ENCODE measurements at places on chromosomes 7 and 10. TPM values are rescaled to one million over a fixed set of nuclear protein-coding genes. Genes with fewer than 3 reads are reported as not detected.

DNA sequence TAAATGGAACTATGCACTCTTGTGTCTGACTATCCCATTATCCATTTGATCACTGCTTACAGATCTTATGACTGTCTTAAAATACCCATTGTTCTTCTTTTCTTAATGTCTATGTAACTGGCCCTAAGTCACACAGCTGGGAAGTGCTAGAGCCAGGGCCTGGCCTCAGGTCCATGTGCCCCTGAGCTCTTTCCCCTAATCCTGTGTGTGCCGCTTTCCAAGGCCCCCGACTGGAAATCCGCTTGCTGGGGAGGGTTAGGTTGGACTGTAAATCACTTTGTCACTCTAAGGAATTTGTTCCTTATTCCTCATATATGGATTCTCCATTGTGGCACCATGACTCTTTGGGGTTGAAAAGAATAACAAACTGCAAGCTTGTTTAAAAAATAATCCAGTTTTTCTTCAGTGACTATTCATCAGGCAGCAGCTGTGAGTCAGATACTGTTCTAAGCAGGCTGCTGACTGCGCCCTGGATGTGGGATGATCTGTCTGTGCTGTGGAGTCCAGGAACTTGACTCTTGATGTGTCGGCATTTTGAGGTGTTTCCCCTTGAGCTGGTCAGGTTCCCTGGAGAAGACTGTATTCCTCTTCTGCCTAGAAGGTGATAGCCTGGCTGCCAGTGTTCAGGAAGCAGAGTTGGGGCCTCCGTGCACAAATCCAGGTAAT is 236.3 kb downstream of the SDK1 start:
- no peak for DNase-seq

DNA sequence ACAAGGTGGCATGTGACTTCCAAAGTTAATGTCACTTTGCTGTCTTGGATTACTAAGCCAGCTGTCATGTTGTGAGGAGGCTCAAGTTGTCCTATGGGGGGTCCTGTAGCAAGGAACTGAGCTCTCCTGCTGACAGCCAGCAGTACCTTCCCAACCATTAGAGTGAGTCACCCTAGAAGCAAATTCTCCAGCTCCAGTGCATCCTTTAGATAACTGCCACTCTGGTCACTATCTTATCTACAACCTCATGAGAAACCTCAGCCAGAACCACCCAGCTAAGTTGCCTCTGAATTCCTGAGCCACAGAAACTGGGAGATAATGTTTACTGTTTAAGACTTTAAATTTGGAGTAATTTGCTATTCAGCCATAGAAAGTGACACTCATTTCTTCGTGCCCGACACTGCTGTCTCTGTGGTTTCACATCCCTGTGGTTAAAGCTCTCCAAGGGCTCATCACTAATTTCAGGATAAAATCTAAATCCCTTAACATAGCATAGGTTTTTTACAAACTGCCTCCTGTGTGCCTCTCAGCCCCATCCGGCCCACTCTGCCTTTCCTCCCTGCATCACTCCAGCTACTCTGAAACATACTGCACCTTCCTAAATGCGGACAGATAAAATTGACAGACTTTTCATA is 83.5 kb downstream of the PRR15 start:
- DNase-seq = no peak

DNA sequence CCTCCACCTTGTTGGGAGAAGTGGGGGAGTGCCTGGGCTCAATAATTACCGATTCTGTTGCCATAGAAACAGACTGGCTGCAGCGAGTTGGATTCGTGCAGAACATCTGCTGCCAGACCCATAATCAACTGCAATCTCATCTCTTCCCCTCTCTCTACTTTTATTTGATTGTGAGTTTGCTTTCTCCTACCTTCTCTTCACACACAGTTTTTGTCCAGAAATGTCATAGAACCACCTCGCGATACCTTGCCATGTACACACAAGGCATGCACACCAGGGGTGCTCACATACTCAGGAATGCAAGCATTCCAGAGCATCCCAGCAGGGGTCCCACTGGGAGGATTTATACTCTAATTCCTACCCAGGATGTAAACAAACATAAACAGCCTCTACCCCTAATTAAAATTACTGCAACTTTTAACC is 262.2 kb upstream of the AOAH start:
- no peak for DNase-seq

Gene SPDYE9
- not detected for total RNA-seq

- no peak for DNase-seq
Measured at GRCh38 chr7:113267885-113268284, 149.5 kb upstream of the SMIM30 start.

GRCh38 chr10:100995181-100995580 is 4.4 kb upstream of the LZTS2 start:
- no peak for DNase-seq

DNA sequence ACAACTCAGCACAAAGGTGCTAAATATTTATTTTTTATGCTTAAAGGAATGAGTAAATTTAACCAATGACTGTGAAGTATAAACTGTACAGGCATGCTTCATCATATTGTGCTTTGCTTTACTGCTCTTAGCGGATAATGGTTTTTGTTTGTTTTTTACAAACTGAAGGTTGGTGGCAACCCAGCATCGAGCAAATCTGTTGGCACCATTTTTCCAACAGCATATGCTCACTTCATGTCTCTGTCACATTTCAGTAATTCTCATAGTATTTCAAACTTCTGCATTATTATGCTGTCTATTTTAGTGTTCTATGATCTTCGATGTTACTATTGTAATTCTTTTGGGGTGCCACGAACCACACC is 22.8 kb downstream of the BRAF start:
- no peak for DNase-seq

DNA sequence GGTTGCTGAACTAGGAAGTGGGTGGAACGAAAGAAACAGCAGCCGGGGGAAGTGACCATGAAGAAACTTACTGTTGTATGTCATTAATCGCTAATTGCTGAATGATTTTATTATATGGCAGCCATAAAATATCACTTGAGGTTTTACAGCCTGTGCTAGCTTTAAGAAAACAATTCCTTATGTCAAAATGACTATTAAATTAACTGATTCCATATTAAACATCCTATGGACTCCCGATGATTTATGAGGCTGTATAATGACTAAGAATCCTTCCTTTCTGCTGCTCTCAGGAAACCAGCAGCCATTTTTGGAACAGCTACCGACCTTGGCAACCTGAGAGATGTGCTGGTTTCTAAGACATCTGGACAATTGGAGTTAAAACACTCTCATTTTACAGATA is 421.9 kb downstream of the SORCS3 start:
- DNase-seq = no peak

DNA sequence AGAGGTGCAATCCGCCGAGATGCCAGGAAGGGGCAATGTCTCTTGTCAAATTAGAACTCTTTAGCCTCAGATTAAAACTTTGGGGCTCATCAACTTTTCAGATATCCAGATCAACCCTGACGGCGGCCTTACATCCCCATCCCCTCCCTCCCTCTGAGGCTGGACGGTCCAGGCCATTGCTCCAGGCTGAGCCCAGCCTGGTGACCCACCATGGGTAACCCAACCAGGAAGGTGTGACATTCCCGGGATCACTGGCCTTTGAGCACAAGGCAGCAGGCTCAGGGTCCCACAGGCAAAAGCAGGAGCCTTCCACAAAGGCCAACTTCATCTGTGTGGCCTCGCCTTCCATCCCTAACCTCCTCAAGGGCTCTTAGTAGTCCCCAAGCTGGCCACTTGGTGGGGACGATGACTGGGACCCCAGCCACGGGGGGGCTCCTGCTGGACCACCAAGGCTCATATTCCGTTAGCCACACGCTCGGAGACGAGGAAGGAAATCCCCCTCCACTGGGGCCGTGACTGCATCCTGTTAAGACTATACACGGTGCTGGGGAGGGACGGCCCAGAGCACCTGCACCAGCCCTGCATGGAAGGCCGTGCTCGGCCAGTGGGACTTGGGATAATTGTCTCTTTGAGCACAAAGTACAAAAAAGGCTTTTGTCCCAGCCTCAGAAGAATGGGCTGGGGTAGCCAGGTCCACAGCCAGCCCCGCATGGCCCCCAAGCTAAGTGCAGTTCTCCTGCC is 62.8 kb downstream of the ZRANB1 start:
- DNase-seq = peak; percentile 78

DNA sequence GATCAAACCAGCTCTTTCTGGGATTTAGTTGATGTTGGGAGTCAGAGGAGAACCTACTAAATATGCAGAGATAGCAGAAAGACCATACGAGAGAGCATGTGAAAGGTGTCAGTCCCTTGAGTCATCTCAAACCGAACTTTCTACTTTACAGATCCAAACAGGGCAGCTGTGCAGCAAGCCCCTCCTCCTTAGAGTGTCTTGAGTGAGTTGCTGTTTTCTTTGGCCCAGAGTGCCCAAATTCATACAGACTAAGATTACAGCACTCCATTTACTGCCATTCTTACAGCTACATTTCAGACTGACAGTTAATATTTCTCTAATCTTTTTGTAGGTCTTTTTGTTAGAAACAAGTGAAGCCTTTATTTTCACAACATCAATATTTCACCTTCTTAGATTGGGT is 53.4 kb downstream of the NRCAM start:
- DNase-seq = no peak

DNA sequence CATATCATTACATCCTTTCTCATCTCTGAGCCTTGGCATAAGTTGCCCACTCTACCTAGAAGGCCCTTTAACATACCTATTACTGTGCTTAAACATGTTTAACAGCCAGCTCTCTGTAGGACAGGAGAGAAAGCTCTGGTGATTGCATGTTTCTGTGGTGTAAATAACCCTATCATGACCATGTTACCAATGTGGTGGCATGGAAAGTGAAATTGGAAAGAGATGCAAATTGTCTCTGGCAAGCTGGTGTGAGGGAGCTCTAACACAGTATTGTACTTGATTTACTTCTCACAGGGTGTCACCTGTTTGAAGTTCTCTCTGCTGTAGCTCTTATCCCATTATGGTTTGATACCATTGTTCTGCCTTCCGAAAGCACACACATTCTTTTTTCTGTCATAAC is 231.8 kb upstream of the DKK1 start:
- DNase-seq = no peak

Gene HTRA1
- total RNA-seq = 83.7 TPM

- no peak for DNase-seq
Measured at GRCh38 chr10:46245381-46245900, 41.4 kb upstream of the ANTXRL start.

Gene SNCG
- total RNA-seq = 26.5 TPM

GRCh38 chr7:123131961-123132360 is 67.8 kb downstream of the SLC13A1 start:
- no peak for DNase-seq

DNA sequence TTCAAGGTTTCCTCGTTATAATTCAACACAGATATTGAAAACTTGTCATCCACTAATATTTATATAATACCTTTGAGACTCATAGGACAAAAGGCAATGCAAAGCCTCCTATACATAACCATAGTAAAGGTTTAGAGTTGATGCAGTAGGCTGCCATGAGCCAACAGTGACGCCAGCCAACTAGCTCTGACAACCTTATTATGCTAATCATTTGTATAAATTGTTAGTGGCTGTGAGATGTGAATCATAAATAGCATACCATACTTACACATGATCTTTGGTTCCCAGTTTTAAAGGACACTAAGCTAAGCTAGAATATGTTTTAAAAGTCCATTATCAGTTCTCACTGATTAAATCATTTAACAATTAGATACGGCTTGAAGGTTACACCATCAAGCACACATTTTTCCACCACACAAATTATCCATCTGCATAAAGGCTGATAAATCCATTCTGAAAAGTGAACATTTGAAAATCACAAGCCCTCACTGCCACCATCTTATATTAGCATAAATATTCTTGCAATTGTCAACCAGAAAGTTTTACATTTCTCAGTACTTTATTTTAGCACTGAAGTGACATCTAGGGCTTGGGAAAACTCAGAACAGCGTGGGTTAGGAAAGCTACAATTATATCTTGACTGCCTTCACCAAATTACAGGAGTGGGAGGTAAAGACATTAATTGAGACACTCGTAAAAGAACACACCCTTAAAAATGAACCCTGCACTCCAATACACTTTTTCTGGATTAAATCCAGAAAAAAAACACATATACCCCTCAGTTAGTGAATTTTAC is 30.7 kb downstream of the COA1 start:
- no peak for DNase-seq

Gene C10orf53
- not detected for total RNA-seq

DNA sequence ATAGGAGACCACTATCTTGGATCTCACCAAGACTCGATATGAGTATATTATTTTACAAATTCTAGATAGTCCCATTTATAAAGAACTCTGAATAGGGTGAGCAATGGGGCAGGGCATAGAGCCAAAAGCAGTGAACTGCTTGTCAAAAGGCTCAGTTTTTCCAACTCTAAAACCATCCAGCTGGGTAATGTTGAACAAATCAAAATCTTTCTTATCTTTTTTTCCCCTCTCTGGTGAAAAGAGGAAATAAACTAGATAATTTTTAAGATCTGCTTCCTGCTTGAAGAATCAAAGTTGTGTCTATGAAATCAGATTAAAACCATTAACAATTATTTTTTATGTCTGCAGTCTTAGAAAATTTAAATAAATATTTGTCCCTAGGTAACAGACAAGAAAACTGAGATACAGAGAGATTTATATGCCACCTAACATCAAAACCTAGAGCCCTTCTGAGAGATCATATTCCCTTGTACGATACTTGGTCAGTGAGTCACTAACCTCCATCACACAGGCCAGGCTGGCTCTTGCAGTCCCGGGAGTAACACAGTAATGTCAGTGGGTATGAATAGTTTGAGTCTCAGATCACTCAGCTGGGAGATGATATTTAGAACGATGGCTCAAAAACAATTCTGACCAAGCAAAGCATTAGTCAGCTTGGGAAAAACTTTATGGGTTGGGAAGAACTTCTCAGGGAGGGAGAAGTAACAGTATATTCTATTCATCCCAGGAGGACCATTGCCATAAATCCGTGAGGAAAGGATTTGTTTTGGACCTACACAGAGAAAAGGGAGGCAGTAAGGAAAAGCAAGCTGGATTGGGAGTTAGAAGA is 178.8 kb downstream of the REEP3 start:
- peak; percentile 51 for DNase-seq

Gene GAD2
- not detected for total RNA-seq

Gene AQP1
- total RNA-seq = 247 TPM

DNA sequence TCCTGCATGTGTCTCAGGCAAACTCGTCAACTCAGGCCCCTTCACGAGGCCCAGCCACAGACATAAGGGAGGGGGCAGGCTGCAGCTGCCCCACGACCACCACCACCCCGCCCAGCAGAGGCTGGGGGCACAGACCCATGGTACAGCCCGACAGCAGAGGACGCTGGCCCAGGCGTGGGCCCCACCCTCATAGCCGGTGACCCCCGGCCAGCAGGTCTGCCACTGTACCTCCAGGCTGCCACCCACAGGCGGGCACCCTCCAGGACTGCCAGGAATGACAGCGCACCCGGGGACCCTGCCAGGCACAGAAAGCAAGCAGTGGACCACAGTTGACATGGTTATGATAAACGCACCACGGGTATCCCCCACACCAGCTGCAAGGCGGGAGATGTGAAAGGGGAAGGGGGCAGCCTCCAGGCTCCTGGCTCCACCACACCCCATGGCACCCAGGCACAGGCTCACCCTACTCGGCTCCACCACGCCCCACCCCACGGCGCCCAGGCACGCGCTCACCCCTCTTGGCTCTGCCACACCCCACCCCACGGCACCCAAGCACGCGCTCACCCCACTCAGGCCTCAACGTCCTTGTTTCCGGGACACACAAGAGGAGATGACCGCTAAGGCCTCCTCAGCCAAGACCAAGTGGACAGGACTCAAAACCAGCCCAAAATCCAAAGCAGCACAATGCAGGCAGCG is 135.9 kb downstream of the MAD1L1 start:
- no peak for DNase-seq

Gene CFAP70
- total RNA-seq = 1.9 TPM

GRCh38 chr10:22978918-22979317 is 51.1 kb downstream of the ARMC3 start:
- DNase-seq = no peak

All from lower leg skin (tissue), 4 donors.